ENCODE measurements at places on chromosomes 11 and 22.

- no peak for DNase-seq
Measured at GRCh38 chr22:46865052-46865434, 102.6 kb downstream of the TBC1D22A start.

GRCh38 chr22:33464698-33465097 is 406.5 kb upstream of the SYN3 start:
- DNase-seq: no peak

DNA sequence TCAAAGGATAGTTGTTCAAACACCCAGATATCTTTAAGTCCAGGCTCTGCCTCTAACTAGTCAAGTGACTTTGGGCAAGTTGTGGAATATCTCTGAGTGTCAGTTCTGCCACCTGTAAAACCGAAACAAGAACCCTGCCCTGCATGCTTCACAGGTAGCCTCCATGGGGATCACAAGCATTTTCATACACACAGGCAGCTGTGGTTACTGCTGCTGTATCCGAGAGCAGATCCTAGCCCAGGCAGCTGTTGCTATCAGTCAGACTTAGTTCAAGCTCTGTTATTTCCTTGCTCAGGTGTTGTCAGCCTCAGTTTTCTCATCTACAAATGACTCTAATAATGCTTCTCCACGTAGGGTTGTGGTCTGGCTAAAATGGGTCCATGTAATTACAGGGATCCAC is 6.5 kb upstream of the RASD2 start:
- no peak for DNase-seq

DNA sequence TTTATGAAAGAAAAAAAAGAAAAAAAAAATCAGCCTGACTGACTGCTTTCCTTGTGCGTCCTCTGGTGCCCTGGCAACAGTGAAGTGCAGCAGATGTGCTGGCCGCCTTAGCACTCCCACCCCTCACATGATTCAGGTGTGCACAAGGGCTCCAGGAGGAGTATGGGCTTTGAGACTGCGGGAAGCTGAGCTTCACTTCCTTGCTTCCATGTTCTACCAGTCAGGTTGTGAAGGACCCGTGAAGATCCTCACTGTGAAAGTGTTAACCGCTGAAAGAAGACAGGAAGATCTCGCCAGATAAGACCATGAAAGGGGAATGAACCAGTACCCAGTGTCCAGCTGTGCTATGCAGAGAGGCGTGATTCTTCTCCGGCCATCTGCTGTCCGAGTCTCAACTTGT is 48.2 kb downstream of the HIRA start:
- no peak for DNase-seq

DNA sequence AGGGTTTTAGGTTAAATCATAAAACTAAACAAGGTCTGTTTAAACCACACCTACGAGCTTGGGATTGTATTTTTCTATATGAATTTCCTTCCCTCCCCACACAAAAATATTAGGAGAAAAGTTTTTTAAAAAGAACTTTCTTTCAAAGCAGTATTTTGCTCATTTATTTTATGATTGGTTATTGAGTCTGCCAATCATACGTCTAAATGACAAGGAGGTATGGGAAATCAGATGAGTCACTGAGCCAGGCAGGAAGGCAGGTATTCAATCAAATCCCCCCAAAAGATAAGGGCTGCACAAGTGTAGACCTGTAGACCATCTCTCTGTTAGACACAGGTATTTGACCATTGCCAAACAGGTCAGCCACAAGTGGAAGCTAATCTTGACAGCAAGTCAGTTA is 440.1 kb upstream of the CCDC90B start:
- DNase-seq: no peak

GRCh38 chr22:24104307-24105012 is 76.8 kb upstream of the SUSD2 start:
- no peak for DNase-seq

GRCh38 chr11:18749681-18750319 is 23.8 kb upstream of the IGSF22 start:
- DNase-seq: no peak

GRCh38 chr11:122179961-122180834 is 64.2 kb upstream of the BLID start:
- no peak for DNase-seq

DNA sequence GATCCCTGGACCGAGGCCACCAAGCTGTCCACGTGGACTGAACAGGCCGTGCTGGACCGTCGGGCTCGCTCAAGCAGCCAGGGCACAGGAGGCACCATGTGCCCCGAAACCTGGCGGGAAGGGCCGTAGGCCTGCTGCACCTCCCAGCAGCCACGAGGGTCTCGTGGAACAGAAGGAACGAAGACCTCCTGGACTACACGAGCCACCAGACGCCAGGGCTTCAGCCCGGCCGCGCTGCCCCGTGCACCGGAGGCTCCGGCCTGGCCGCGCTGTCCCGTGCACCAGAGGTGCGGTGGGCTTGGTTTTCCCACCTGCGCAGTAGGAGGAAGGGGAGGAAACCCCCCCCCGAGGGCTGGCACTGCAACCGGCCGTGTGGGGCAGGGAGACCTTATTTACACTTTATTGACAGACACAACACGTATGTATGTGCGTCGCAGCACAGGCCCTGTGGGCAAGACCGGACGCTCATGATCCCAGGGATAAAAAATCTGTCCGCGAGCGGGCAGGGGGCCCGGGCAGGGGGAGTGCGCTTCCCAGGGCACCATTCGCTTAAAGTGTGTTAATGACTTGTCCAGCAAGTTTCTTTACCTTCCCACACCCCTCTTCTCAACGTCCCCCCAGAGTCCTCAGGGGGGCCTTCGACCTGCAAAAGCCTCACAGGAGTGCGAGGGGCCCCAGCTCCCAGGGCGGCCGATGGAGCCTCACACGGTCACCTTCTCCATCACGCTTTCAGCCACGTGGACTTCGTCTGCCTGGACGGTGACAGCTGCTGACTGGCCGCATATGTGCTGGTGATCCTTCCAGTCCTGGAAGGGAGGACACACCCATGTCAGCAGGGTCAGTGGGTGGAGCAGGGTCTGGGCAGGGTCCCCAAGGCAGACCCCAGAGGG is 7.0 kb downstream of the DRD4 start:
- DNase-seq: no peak

GRCh38 chr11:132746305-132746704 is 786.0 kb downstream of the OPCML start:
- no peak for DNase-seq

- DNase-seq: no peak
Measured at GRCh38 chr11:128884703-128885338, 6.3 kb upstream of the KCNJ5 start.
